ENCODE measurements at places on chromosomes 2 and 18.

GRCh38 chr2:207885010-207885409, 115.3 kb upstream of the FZD5 start:
- DNase-seq: no peak

DNA sequence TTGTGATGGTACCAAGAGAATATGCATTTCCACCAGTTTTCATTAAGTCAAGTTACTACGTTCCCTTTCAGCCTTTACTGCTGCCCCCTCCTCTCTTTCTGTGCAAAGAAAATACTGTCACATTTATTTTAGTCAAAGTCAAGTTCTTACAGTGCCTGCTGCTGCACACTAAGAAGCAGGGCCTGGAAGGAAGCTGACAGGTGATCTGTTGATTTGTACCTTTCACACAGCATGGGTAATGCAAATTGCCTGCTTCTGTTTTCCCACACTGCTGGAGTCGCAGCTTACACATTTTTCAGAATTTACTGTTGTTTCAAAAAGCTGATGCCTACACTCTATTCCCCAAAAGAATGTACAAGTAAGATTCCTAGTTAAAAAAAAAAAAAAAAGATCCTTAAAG, 48.7 kb upstream of the CD226 start:
- DNase-seq: no peak

DNA sequence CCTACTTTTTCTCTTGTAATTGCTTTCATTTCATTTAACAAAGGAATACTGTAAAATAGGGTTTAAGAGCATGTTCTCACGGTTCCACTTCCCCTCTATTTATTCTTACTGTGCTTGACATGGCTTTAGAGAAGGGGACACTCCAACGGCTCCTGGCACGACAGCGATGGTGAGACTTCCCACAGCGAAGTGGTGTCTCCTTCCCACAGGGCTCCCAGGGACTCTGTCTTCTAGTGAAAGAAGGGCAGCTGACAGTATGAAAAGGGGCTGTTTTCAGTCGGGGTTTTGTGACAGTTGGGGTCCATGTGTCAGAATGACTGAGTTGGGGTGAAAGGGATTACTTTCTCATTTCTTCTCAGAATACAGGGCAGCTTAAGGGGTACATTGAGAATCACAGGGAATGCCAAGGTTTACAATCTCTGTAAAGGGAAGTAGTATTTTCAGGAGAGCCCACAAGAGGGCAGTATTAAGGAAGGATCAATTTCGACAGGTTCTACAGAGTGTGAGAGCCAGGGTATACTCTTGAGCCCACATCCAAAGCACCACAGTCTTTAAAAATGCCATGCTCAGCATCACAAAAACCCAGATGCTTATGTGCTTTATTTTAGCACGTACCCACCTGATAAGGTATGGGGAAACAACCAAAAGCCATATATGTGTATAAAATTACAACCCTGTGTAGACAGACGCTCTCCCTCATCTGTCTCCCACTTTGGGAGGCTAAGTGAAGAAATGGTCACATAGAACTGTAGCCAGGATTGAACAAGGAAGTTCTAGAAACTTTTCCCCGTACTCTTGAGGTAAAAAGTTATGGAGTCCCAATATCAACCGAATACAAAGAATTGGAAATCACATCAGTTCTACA, 31.3 kb upstream of the RAPGEF4 start:
- no peak for DNase-seq

- no peak for DNase-seq
Observed at GRCh38 chr2:75456825-75457224, 103.9 kb downstream of the EVA1A start.

- no peak for DNase-seq
Observed at GRCh38 chr2:169933124-169933711, 106.0 kb downstream of the UBR3 start.

DNA sequence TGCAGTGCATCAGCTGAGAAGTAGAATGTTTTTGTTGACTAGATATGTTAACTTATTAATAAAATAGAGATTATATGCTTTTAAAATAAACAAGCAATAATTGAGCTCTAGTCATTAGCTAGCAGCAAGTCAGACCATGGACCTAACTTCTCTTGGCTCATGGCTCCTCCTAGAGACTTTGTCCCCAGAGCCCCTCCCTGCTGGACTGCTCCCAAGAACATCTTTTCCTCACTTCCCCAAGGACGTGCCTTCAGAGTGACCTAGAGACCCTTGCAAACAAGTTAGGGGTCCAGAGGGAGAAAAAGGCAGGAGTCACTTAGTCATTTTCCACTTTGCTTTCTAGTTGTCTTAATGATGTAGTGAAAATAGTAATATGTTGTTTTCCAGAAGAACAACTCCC, 312.5 kb upstream of the NRP2 start:
- no peak for DNase-seq

DNA sequence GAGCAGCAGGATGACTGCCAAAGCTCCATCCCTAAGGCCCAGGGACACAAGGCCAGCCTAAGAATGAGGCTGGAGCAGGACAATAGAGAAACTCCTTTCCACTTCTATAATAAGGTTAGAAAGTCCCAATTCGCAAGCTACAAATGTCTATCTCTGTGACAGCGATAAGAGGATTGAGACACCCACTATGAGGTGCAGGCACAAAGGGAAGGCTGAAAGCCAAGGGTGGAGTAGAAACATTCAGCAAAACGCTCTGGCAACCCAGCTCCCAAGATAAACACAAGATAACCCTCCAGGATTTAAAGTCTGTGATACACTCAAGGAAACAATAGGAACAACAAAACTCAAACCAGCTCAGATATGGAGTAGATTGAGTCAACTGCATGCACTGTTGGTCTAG, 418.0 kb upstream of the UBE2E3 start:
- DNase-seq: no peak

GRCh38 chr2:62016957-62017356, 111.5 kb downstream of the COMMD1 start:
- no peak for DNase-seq

DNA sequence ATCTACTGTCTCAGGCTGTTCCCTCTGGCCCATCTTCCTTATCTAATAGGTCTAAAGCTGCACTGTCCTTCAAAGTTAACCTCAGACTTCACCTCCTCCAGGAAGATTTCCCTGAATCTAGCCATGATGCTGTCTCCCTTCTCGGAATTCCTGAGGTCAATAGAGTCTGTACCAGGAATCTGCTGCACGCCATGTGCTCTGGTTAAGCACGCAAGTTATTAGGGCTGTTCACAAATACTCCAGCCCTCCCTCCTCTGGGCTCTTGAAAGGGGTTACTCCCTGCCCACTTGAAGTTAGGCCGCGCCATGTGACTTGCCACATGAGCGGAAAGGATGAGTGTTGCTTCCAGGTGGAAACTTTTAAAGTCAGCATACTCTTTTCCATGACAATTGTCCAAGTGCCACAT, 43.6 kb downstream of the MCFD2 start:
- DNase-seq: no peak

Data from CD4-positive, alpha-beta T cell treated with Interleukin-17A for 4 hours (primary cell).